ENCODE measurements at places on chromosomes 6 and 20. TPM values are rescaled to one million over a fixed set of nuclear protein-coding genes. Genes with fewer than 3 reads are reported as not detected.

Gene LCA5
- total RNA-seq: 5.0 TPM

Gene ADGB
- total RNA-seq: not detected

Gene PDE7B
- total RNA-seq: 58.1 TPM

Gene NMBR
- total RNA-seq: not detected

Gene TREM2
- 0.57 TPM for total RNA-seq

Gene CHRNA4
- not detected for total RNA-seq

Gene MUC21
- not detected for total RNA-seq

Gene USP49
- total RNA-seq: 2.0 TPM

Gene SCRT2
- not detected for total RNA-seq

Gene DXO
- total RNA-seq: 11.4 TPM

Gene C6orf52
- total RNA-seq: not detected

Gene KHDC1
- 2.6 TPM for total RNA-seq

Gene NINL
- 10.3 TPM for total RNA-seq

Gene NRN1
- total RNA-seq: not detected

Gene CCDC170
- 2.6 TPM for total RNA-seq

Gene ID4
- total RNA-seq: 10.2 TPM

Gene MRPS26
- 44.7 TPM for total RNA-seq

All from smooth muscle cell of bladder (primary cell).